PC-3 (cell line): ENCODE measurements at places on chromosomes 11 and 22. TPM values are rescaled to one million over a fixed set of nuclear protein-coding genes. Genes with fewer than 3 reads are reported as not detected.
A peak's percentile ranks its signal among the peaks of the same experiment; 100 is the strongest.

The P2RX6 gene
- total RNA-seq = 1.1 TPM in 1 of 2 replicates, not detected in the other

The SPDYC gene
- not detected in 2 replicates for total RNA-seq

The SCGB1A1 gene
- not detected in 2 replicates for total RNA-seq

The CD82 gene
- 4.3 and 5.0 TPM in 2 replicates for total RNA-seq

The DDT gene
- total RNA-seq = 203 and 222 TPM in 2 replicates

The PATE4 gene
- total RNA-seq = not detected in 2 replicates

The RAB3IL1 gene
- total RNA-seq = 6.6 and 7.9 TPM in 2 replicates

The MIOX gene
- not detected in 2 replicates for total RNA-seq

The OR56A1 gene
- total RNA-seq = not detected in 2 replicates

The KAT5 gene
- total RNA-seq = 74.9 and 83.9 TPM in 2 replicates

The MIAT gene
- 0.15 and 0.23 TPM in 2 replicates for total RNA-seq

The ARVCF gene
- total RNA-seq = 19.7 and 20.0 TPM in 2 replicates

DNA sequence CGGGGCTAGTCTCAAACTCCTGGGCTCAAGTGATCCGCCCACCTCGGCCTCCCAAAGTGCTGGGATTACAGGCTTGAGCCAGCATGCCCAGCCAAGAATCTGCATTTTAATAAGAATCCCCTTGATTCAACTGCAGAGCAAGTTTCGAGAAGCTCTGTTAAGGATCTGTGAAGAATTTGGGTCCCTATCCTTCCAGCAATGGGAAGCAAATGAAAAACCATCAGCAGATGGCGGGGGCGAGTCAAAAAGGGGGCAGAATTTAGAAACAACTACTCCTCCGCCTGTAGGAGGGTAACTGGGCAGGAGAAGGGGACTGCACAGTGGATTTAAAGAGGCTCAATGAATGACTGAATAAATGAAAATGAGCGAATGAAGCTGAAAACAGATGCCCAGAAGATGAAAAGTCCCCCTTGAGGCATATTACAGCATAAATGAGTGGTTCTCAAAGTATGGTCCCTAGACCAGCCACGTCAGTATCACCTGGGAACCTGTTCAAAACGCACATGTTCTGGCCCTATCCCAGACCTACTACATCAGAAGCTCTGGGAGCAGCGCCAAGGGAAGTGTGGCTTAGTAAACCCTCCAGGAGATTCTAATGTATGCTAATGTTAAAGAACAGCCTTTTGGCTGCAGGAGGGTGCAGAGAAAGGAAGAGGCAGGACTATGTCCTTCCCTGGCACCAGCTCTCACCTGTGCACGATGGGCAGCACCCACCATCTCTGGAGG, 15.0 kb downstream of the VWCE start:
- H3K27me3 ChIP-seq = no peaks in the 10 kb centered on the region
- peak; percentile 97 for DNase-seq
- peak overlapping the region; percentile 31 for H3K27ac ChIP-seq
- peaks cover 15% of the 10 kb centered on the region for H3K4me1 ChIP-seq

DNA sequence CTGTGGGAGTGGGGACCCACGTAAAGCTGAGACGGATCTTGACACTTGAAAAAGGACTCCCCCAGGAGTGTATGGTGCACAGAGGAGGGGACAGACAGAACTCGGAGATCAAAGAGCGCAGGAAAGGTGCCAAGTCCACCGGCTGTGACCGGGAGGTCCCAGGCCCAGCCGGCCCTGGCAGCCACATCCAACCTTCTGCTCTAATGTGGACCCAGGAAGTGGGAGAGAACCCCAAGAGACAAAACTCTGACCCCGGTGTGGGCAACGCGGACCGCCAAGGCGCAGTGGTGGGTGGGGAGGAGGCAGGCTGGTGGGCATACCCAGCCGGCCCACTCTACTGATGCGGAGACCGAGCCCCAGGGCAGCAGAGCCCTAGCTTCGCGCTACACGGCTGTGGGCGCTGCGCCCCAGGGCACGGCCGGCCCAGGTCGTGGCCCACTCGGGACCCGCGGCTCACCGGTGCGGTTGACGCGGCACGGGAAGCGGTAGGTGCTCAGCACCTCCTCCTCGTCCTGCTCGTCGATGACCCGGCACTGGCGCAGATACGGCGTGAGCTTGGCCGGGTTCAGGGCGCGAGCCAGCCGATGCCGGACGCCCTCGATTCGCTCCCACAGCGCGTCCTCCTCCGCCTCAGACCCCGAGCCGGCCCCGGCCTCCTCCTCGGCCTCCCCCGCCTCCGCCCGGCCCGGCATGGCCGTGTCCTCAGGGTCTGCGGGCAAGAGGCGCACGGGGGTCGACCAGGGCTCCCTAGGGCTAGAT, 527 bp downstream of the CARD10 start:
- H3K4me3 ChIP-seq = peak overlapping the region; percentile 81
- peaks cover 9% of the 10 kb centered on the region for H3K36me3 ChIP-seq
- H3K4me1 ChIP-seq = peaks cover 4% of the 10 kb centered on the region; the same call in 1 of the 2 replicates
- H3K27ac ChIP-seq = no peak overlapping the region

DNA sequence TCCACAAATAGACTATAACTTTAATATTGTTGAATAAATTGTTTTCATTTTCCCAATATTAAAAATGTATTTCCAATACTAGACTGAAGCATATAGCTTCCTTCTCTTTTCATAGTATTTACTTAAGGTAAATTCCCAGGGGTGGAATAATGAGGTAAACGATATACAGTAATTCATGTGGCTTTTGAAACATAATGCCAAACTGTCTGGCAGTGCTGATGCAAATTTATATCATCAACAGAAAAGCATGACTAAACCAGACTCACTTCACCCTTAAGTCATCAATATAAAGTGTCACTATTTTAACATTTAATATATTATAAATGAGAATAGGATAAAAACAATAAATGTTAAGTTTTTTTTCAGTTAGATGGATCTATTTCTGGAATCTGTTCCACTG, 13.6 kb downstream of the C2CD3 start:
- 0 out of 2 replicates have a peak overlapping the region, but pooled peaks have one; percentile 4 for H3K4me3 ChIP-seq
- no peaks in the 10 kb centered on the region for H3K27me3 ChIP-seq
- peaks cover 47% of the 10 kb centered on the region for H3K4me1 ChIP-seq

DNA sequence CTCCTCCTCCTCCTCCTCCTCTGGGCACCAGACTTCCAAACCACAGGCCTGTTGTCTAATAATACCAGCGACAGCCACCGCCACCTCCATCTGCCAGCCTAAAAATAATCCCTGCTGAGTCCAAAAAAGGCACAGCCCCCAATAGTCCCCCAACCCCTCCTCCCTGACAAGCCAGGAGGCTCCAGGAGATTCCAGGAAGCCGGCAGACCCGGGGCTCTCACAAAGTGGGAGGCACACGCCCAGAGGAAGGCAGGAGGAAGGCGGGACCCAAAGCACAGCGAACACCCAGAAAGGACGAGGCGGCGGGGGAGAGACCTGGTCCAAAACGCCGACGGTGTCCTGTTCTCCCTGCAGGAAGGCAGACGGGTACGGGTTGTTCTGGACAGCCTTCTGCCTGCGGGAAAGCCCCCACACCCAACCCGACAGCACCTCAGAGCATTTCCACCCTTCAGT, 5.9 kb downstream of the IGSF9B start:
- no peaks in the 10 kb centered on the region; the same call in 1 of the 2 replicates for H3K4me1 ChIP-seq
- H3K27ac ChIP-seq = no peak overlapping the region
- H3K27me3 ChIP-seq = peaks cover 19% of the 10 kb centered on the region
- no peaks in the 10 kb centered on the region for H3K36me3 ChIP-seq
- DNase-seq = no peak

DNA sequence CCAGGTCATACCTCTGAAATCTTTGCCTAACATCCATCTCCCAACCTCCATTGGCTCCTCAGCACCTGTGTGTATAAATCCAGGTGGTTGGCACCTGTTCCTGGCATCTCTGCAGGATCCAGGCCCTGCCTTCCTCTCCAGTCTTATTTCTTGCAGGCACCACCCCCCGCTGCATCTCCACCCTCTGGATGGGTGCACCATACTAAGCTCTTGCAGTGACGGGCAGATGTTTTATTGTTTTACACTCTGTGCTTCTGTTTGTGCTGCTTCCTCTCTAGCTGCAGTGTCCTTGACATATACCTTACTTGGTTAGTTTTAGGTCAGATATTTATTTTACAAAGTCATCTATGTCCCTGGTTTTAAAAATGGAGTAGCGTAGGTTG, 102.6 kb downstream of the TBC1D22A start:
- no peaks in the 10 kb centered on the region for H3K27me3 ChIP-seq
- no peak overlapping the region for H3K27ac ChIP-seq
- peaks cover 10% of the 10 kb centered on the region; the same call in 1 of the 2 replicates for H3K4me1 ChIP-seq
- no peak for DNase-seq

DNA sequence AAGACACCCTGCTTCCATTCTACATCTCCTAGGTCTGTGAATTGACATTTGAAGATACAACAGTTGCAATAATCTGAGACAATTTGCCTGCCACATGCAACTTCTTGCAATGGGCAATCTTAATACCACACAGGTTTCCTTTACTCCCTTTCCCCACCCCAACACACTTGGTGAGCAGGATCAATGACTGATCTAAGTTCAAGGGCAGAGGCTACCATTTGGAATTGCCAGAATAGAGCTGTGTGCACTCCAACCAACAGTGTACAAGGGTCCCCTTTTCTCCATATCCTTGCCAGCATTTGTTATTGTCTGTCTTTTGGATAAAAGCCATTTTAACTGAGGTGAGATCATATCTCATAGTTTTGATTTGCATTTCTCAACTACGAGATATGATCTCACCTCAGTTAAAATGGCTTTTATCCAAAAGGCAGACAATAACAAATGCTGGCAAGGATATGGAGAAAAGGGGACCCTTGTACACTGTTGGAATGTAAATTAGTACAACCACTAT, 2.9 kb upstream of the NNMT start:
- H3K27me3 ChIP-seq = no peaks in the 10 kb centered on the region
- no peaks in the 10 kb centered on the region for H3K36me3 ChIP-seq
- H3K27ac ChIP-seq = peak overlapping the region; percentile 94
- peak; percentile 89 for DNase-seq
- peaks cover 68% of the 10 kb centered on the region for H3K4me1 ChIP-seq
- H3K4me3 ChIP-seq = no peak overlapping the region

- no peak for DNase-seq
- H3K36me3 ChIP-seq = no peaks in the 10 kb centered on the region
- H3K27ac ChIP-seq = no peak overlapping the region
- no peak overlapping the region for H3K4me3 ChIP-seq
- peaks cover 95% of the 10 kb centered on the region for H3K27me3 ChIP-seq
These were observed 9.9 kb downstream of the FXYD6 start for GRCh38 chr11:117866526-117866925.

DNA sequence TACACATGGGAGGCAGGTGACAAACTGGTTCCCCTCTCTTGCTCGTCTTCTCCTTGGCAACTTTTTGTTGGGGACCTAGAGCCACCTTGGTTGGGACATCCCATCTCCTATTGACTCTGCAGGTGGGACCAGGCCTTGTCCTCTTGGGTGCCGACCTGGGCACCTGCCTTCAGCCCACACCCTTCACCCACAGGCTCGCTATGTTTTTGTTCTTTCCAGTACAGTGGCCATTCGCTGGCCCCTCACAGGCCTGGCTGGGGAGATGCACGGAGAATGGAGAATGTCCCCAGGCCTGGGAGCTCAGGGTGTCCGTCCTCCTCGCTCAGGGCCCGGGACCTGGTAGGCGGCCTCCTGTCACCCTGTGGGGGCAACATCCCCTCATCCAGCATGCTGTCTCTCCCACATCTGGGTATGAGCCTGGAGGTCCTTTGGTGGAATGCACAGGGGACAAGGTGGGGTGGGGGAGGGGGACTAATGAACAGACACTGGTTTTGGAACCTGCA, 14.9 kb upstream of the OMP start:
- peaks cover 23% of the 10 kb centered on the region for H3K4me1 ChIP-seq
- H3K36me3 ChIP-seq = no peaks in the 10 kb centered on the region
- DNase-seq = no peak
- no peak overlapping the region for H3K4me3 ChIP-seq

DNA sequence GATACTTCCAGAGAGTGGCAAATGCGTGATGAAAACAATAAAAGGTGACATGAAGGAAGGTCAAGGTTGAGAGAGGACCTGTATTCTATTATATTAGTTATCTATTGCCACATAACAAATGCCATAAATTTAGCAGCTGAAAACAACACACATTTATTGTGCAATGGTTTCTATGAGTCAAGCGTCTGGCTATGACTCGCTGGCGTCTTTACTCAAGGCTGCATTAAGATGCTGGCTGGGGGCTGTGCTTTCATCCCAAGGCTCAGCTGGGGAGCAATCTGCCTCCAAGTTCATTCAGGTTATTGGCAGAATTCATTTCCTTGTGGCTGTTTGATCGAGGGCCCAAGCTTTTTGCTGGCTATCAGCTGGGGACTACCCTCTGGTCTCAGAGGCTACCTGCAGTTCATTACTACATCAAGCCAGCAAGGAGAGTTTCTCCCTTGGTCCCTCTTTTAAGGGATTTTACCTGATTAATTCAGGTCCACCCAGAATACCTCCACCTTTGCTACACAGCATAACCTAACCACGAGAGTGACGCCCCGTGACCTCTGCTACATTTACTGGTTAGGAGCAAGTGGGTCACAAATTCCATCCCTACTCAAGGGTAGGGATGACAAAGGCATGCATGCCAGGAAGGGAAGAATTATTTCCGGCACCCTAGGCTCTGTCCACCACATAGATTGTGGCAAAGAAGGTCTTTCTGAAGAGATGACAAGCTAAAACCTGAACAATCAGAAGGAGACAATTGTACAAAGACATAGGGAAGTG, 549.1 kb downstream of the MN1 start:
- no peaks in the 10 kb centered on the region for H3K27me3 ChIP-seq
- no peaks in the 10 kb centered on the region for H3K4me1 ChIP-seq
- no peaks in the 10 kb centered on the region for H3K36me3 ChIP-seq
- no peak overlapping the region for H3K27ac ChIP-seq
- peak; percentile 15 for DNase-seq
- no peak overlapping the region for H3K4me3 ChIP-seq

- no peaks in the 10 kb centered on the region for H3K36me3 ChIP-seq
- no peak for DNase-seq
- H3K27me3 ChIP-seq = no peaks in the 10 kb centered on the region
- no peak overlapping the region for H3K4me3 ChIP-seq
- no peak overlapping the region for H3K27ac ChIP-seq
- no peaks in the 10 kb centered on the region for H3K4me1 ChIP-seq
These were observed 41.2 kb downstream of the HEPHL1 start for GRCh38 chr11:94062360-94062759.

DNA sequence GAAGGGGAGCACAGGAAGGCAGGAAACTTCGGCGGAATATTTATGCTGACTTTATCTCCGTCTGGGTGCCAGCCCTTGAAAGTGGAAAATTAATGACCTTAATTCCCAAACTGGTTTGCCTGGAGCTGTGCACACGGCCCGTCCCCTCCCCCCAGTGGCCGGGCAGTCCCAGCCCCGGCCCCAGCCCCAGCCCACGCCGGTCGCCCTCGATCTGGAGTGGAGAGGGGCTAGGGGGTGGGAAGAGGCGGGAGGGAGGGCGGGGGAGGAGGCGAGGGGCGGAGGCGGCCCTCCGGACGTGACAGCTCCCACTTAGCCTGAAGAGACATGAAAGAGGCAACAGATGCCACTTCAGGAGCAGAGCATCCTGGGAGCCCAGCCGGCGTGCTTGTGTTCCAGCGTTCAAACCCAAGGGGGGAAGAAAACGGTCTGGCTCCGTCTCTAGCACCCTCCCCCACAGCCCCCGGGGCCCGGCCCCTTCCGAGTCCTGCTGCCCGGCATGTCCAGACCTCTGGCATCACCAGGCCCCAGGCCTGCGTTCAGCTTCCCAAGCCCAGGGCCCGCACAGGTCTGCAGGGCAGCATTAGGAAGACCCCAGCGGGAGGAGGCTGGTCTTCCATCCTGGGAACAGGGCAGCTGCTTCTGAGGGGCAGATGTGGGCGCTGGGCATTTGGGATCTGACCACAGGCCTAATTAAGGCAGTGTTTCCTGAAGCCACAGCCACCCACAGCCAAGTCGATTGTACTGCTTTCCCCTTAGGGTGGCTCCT, 20.0 kb upstream of the LMO1 start:
- H3K4me1 ChIP-seq = no peaks in the 10 kb centered on the region
- H3K27me3 ChIP-seq = peaks cover 17% of the 10 kb centered on the region; the same call in 1 of the 2 replicates
- H3K27ac ChIP-seq = no peak overlapping the region
- DNase-seq = no peak
- no peak overlapping the region for H3K4me3 ChIP-seq
